CD8-positive, alpha-beta memory T cell (primary cell): ENCODE measurements at places on chromosomes 1 and 21.

- no peak overlapping the region for H3K4me3 ChIP-seq
- no peak for DNase-seq
- H3K27me3 ChIP-seq, result no peaks in the 10 kb centered on the region
- H3K36me3 ChIP-seq, result no peaks in the 10 kb centered on the region
Measured at GRCh38 chr1:207984831-207985572, 74.1 kb upstream of the CD34 start.

DNA sequence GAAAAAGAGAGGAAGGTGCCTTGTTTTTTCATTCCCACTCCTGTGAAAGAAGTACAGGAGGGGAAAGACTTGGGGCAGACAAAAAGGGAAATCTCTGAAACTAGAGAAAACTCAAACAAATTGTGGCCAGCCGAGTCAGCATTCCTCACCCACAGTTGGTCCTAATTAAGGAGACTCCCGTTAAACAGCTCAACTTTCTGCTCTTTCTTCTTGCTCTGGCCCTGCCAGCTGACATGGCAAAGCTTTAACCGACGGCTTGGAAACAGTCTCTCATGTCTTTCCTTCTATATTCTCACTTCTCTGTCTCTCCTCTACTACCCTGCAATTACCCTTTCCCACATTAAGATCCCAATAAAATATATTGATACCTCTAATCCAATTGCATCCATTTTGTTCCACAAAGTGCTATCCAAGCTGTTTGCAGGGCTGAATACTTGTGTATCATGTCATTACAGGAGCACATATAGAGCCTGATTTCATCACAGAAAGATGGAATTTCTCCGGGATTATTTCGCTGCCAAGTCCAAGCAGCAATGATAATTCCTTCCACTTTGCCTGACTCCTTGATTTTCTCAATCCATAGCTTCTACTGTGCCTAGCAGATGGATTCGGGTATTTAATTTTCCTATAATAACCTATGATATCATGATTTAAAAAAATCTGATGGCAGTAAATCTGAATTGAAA, 65.4 kb upstream of the IPO9 start:
- no peaks in the 10 kb centered on the region for H3K36me3 ChIP-seq
- H3K27me3 ChIP-seq, result no peaks in the 10 kb centered on the region
- DNase-seq, result no peak
- H3K4me3 ChIP-seq, result no peak overlapping the region
- H3K27ac ChIP-seq, result no peak overlapping the region

DNA sequence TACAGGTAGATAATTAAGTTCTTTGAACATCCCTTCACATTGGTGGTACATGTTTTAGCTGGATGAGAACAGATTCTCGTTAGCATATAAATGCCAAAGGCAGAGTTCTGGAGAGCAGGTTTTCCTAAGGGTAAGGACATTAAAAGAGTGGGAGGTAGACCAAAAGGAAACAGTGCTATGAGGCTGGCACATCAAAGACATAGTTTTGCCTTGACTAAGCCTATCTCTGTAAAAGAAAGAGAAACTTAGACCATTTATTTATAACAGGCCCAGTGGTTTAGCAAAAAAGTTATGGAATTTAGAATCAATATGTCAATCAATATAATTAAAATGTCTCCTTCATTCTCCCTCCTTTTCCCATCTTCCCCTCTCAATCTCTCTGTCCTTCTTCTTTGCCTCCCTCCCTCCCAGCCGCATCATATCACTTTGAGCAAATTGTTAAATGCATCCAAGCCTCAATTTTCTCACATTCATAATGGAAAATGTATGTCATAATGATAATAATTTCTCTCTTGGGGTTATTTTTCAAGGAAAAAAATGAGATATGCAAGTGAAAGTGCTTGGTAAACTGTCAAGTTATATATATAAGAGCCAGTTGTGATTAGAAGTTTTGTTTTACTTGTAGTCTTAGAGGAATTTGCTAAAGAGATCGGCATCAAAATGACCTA, 209.9 kb upstream of the SGIP1 start:
- peaks cover 10% of the 10 kb centered on the region for H3K4me1 ChIP-seq
- H3K27ac ChIP-seq, result no peak overlapping the region
- H3K36me3 ChIP-seq, result no peaks in the 10 kb centered on the region
- no peaks in the 10 kb centered on the region for H3K27me3 ChIP-seq

GRCh38 chr1:3836421-3836820, 20.6 kb downstream of the CEP104 start:
- H3K27me3 ChIP-seq, result no peaks in the 10 kb centered on the region
- H3K27ac ChIP-seq, result no peak overlapping the region
- H3K4me1 ChIP-seq, result no peaks in the 10 kb centered on the region
- H3K36me3 ChIP-seq, result peaks cover 32% of the 10 kb centered on the region

DNA sequence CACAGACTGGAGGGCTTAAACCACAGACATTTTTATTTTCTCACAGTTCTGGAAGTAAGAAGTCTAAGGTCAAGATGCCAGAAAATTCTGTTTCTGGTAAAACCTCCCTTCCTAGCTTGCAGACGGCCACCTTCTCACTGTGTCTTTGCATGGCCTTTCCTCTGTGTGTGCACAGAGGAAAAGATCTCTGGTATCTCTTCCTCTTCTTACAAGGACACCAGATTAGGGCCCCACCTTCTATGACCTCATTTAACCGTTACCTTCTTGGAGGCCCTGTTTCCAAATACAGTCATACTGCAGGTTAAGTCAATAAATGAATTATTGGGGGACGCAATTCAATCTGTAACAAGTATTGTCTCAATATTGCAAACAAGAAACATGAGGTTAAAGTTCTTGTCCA, 63.0 kb upstream of the PRDX6 start:
- peaks cover 8% of the 10 kb centered on the region for H3K36me3 ChIP-seq
- no peak overlapping the region for H3K27ac ChIP-seq
- no peak overlapping the region for H3K4me3 ChIP-seq
- no peak for DNase-seq

- no peaks in the 10 kb centered on the region for H3K27me3 ChIP-seq
- no peaks in the 10 kb centered on the region for H3K36me3 ChIP-seq
- no peak for DNase-seq
- no peak overlapping the region for H3K4me3 ChIP-seq
Measured at GRCh38 chr1:52240592-52241210, 98.8 kb downstream of the ZFYVE9 start.

DNA sequence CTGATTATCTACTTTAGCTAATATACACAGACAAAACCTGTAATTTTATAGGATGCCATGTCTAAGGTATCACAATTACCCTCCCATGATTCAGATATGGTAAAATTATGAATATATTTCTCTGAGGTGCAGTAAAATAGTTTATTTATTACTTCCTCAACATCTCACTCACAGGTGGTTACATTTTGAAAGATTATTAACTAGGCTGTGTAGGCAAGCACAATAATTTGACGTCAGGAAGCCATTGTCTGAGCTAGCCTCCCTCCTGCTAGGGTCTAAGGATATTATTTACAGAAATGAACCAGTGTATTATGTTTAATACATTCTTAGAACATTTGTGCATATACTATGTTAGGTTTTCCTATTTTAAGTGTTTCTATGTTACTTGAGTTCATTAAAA, 69.9 kb upstream of the ADGRL2 start:
- no peaks in the 10 kb centered on the region for H3K36me3 ChIP-seq
- H3K27me3 ChIP-seq, result no peaks in the 10 kb centered on the region
- no peaks in the 10 kb centered on the region for H3K4me1 ChIP-seq
- H3K4me3 ChIP-seq, result no peak overlapping the region
- no peak for DNase-seq
- no peak overlapping the region for H3K27ac ChIP-seq

DNA sequence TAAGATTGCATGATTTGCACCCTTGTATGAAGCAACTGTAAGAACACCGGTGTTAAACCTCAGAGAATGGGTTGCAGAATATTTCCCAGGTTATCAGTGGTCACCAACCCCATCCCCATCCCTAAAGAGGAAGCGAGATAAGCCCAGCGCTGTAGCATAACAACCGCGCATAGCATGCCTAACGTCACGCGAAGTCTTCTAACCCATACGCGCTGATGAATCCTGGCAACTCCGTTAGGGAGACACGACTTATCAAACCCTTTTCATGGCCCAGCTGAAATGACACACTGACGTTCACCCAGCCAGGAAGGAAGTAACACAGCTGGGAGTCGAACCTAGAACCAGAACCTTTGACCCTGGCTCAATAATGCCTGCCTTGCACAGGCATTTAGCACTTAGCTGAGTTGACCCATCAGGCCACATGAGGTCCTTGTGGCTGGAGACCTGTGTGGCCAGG, 24.2 kb downstream of the TMEM51 start:
- no peak overlapping the region for H3K4me3 ChIP-seq
- H3K4me1 ChIP-seq, result no peaks in the 10 kb centered on the region
- no peak overlapping the region for H3K27ac ChIP-seq
- DNase-seq, result no peak
- no peaks in the 10 kb centered on the region for H3K27me3 ChIP-seq

DNA sequence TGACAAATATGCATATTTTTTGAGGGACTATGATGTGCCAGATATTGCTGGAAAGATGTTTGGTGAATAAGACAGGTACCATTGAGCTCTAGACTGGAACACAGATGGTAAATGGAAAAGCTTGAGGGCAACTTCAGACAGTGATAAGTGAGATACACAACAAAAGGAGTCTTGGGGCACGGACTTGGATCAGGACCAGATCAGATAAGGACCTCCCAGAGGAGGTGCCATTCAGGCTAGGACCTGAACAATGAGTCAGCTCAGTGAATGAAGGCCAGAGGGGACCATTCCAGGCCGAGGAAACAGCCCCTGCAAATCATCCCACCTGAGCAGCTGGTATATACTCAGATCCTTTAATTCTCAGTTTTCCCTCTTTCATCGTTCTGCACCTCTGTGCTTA, 1.8 kb upstream of the KCNJ15 start:
- no peaks in the 10 kb centered on the region for H3K27me3 ChIP-seq
- H3K36me3 ChIP-seq, result no peaks in the 10 kb centered on the region
- no peaks in the 10 kb centered on the region for H3K4me1 ChIP-seq
- H3K27ac ChIP-seq, result no peak overlapping the region
- H3K4me3 ChIP-seq, result no peak overlapping the region

GRCh38 chr21:26881504-26882228, 36.5 kb upstream of the ADAMTS1 start:
- no peak overlapping the region for H3K4me3 ChIP-seq
- DNase-seq, result no peak
- no peaks in the 10 kb centered on the region for H3K36me3 ChIP-seq
- no peak overlapping the region for H3K27ac ChIP-seq
- H3K4me1 ChIP-seq, result no peaks in the 10 kb centered on the region
- no peaks in the 10 kb centered on the region for H3K27me3 ChIP-seq
